Inflammatory macrophage treated with lipopolysaccharide for 4 hours (primary cell): ENCODE measurements at places on chromosomes 7 and 10.
A peak's percentile ranks its signal among the peaks of the same experiment; 100 is the strongest.

DNA sequence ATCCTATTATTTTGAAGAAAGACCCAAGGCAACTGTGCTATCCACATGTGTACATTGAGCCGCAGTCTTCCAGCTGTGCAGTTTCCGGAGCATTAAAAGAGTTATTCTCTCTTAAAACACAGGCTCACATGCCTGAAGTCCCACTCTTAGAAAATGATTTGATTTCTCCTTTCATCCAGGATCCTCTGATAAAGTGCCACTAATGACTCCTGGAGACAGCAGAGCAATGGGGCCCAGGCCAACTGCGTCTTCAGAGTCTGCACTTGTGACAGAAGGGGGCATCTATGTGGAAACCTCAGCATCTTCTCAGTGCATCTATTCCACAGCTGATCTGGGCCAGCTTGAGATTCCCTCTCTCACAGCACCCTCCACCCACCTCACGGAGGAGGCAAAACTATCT, 482.1 kb upstream of the AKR1E2 start:
- DNase-seq, result no peak

GRCh38 chr10:128124813-128125403, 1.3 kb downstream of the MKI67 start:
- DNase-seq, result no peak

DNA sequence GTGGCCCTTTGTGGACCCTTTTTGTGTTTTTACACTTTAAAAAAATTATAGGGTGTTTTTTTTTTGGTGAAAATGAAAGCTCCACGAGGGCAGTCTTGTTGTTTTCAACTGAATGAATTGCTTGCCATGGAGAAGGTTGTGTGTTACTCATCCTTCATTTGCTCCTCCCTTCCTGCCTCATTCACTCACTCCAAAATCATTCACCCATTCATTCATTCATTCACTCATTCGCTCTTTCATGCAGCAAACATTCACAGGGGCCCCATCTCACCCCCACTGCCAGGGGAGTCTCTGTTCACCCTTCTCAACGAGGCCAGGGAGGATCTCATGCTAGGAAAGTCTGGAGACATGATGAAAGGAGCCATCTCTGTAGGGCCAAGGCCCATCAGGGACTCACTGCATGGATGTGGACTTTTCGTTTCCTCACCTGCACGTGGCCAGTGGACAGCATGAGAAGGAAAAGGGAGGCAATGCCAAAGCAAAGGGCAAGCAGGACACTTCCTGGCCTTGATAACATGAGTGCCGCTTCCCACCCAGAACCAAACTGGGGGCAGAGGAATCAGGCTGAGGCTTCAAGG, 62.8 kb upstream of the COL13A1 start:
- no peak for DNase-seq

DNA sequence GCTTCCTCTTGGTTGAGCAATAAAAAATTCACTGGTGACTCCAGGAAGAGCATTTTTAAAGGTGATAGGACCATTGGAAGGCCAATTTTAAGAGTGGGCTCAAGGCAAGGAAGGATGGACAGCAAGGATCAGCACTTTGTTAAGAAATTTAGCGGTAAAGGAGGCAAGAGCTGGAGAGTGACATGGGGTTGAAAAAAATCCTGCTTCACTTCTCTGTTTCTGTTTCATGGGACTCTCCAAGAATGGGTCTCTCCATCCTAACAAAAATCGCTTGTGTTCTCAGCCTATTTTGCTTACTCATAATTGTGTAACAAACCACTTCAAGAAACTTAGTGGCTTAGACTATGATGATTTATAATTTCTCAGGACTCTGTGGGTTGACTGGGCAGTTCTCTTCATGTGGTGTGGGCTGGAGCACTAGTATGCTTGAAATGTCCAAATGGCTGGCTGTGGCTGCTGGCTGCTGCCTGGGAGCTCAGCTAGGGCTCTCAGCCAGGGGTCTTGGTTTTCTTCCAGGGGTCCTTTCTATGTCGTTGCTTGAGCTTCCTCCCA, 59.8 kb upstream of the ZNRF2 start:
- DNase-seq, result peak; percentile 99

DNA sequence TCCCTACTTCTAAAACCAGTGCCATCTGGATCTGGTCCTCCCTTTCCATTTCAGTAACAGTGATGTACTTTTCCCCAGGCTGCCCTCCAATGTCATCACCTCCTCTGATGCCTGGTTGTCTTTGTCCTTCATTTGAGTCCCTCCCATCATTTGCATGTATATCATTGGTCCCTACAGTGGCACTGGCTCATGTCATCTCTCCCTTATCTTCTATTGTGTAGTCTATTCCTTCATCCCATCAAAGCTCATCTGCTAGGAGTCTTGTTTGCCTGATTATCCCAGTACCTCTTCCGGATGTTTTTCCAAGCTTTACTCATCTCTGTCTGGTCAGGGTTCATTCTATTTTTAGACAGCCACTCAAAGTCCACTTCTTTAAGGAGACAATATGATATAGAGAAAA, 292.9 kb upstream of the BMPER start:
- DNase-seq, result no peak

- no peak for DNase-seq
Measured at GRCh38 chr7:87517891-87518290, 42.4 kb upstream of the ABCB4 start.

DNA sequence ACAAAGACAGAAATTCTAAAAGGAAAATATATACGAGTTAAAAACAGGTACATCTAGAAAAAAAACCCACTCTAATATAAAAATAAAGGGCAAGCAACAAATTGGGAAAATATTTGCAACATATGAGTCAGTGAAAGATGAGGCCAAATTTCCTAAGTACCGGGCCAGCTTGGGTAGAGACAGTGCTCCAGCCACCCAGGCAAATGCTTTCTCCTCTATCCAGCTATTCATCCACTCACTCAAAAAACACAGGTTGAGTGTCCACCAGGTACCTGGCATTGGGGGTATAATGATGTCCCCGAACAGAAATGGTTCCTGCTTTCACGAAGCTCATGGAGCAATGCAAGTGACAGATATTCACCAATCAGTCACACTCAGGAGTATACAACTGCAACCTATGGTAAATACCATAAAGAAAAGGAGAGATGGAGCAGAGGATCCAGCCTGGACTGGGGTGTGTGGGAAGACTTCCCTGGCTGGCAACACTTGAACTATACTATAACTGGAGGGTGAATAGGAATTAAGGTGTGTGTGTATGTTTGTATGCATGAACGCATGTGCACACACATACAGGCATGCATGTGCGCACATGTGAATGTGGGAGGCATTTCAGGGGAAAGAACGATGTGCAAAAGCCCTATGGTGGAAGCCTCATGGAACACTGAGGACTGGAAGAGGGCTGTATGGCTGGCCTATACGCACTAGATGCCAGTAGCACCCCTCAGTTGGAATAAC, 2.3 kb downstream of the ARHGAP22 start:
- DNase-seq, result no peak

DNA sequence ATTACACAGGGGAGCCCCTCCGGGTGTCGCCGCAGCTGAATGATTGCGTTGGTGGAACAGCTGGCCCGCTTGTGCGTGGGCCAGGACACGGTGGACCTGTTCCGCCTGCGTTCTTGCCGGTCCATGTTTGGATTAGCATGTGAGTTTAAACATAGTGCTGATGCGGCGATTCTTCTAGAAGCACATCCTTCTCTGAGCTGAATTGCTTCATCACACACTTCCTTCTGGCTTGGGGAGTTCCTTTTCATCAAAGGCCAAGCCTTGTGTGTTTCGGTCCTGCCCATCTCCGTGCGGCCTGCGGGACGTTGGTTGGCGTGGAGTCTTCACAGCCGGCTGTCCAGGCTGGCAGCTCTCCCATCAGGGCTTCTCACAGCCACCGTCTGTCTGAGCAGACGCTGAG, 45.5 kb upstream of the SLC29A4 start:
- DNase-seq, result peak; percentile 91

DNA sequence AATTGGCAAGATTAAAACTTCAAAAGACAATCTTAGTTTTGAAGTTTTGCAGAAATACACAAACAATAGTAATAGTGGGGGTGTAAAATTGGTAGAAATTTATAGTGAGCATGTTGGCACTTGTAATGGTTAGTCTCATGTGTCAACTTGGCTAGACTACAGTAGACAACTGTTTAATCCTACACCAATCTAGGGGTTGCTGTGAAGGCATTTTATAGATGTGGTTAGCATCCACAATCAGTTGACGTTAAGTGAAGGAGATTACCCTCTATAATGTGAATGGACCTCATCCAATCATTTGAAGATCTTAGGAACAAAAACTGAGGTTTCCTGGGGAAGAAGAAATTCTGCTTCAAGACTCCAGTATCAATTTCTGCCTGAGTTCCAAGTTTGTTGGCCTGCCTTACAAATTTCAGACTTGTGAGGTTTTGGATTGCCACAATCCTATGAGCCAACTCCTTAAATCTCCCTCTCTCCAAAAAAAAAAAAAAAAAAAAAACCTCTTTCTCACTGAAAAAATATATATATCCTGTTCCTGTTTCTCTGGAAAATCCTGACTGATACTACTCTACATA, 531.6 kb upstream of the IGFBP3 start:
- no peak for DNase-seq

GRCh38 chr10:78785066-78785465, 283.7 kb upstream of the ZMIZ1 start:
- DNase-seq, result no peak

DNA sequence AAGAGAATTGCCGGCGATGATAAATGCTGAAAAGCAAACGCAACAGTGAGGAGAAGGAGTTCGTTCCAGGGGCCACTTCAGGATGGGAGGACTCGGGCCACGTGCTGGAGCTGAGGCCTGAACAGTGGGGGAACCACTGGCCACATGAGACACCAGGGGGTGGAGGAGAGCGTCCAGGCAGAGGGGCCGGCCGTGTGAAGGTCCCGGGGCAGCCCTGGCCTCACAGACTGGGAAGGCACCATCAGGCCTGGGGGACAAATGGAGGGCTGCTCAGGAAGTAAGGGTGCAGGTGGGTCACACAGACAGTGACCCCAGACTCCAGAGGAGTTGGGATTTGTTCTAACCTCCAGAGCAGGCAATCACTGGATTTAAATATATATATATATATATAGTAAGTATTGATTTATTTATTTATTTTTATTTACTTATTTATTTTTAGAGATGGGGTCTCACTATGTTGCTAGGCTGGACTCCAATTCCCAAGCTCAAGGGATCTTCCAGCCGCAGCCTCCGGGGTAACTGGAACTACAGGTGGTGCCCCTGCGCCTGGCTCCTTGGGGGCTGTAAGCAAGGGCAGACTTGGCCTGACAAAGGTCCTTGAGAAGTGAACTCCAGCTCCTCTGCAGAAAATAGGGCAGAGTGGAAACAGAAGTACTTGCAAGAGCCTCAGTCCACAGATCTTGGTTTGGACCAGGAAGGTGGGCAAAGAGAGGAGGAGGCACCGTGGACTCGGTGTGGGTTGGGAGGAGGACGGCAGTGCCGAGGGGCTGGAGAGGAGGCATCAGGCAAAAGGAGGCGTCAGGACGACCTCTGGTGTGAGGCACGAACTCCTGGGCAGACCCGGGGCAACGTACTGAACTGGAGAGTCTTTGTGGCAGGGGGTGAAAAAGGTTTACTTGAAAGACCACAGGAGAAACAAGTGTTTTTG, 57.3 kb downstream of the TCERG1L start:
- DNase-seq, result no peak

DNA sequence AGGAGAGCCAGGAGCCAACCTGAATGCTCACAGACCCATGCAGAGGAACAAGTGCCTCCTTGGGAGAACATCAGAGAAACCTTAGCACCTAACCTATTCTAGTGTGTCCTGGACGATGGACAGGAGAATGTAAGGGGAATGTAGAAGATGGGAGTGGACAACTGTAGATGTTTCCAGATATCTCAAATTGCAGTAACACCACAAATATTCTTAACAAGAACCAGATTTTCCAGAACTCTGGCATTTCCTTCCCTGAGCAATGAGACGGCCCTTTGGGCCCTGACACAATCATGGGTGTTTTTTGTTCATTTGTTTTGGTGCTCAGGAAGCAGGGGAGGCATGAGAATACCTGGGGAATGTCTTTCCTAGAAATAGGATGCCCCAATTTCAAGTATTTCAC, 196.1 kb upstream of the PRSS1 start:
- no peak for DNase-seq

DNA sequence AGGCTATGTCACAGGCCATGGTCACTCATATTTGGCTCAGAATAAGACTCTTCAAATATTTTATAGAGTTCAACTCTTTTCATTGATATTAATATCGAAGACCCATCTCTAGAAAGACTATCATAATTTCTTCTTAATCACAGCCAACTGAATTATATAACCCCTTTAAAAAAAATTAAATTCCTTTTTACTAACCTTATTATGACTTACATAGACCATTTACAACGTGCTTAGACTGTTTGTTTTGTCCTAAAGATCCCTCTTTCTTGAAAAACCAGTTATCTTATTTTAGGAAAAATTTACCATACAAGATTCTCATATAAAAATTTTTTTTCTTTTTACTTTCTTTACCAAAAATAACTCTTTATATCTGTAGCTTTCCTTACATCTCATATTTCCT, 10.2 kb upstream of the TMEM254 start:
- no peak for DNase-seq

- no peak for DNase-seq
Measured at GRCh38 chr10:102514487-102515311, 10.9 kb downstream of the SUFU start.

DNA sequence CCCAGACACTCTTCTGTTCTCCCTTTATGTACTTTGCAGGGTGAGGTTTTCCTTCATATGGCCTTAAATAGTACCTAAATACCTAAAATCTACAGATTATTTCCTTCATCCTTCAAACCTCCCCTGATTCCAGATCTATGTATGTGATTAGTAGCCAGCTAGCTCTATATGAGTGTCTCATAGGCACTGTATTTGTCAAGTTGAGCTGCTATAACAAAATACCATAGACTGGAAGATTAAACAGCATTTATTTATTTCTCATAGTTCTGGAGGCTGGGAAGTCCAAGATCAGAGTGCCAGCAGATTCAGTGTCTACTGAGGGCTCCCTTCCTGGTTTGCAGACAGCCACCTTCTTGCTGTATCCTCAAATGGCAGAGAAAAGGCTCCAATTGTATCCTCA, 60.6 kb upstream of the MSRB2 start:
- DNase-seq, result no peak

- DNase-seq, result no peak
Measured at GRCh38 chr10:3990307-3990706, 205.3 kb upstream of the KLF6 start.

GRCh38 chr10:48748573-48748972, 63.9 kb downstream of the WDFY4 start:
- DNase-seq, result peak; percentile 65

DNA sequence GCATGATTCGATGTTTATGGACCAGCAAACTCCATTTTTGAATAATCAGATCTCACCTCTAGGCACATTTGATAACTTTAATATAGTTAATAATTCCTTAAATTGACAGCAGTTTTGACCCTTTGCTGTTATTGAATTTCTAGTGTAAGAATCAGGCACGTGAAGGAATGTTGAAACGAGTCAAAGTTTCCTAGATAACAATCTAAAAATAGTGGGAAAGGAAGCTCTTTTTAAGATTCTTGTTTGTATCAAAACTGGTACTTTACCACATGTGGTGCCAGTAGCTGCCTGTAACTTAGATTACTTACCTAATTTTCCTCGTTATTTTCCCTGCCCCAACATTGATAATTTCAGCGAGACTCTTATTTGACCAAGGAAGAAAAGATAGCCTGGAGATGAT, 757.8 kb upstream of the KCND2 start:
- DNase-seq, result no peak
